Naive thymus-derived CD8-positive, alpha-beta T cell (primary cell): ENCODE measurements at places on chromosomes 7 and 10.

DNA sequence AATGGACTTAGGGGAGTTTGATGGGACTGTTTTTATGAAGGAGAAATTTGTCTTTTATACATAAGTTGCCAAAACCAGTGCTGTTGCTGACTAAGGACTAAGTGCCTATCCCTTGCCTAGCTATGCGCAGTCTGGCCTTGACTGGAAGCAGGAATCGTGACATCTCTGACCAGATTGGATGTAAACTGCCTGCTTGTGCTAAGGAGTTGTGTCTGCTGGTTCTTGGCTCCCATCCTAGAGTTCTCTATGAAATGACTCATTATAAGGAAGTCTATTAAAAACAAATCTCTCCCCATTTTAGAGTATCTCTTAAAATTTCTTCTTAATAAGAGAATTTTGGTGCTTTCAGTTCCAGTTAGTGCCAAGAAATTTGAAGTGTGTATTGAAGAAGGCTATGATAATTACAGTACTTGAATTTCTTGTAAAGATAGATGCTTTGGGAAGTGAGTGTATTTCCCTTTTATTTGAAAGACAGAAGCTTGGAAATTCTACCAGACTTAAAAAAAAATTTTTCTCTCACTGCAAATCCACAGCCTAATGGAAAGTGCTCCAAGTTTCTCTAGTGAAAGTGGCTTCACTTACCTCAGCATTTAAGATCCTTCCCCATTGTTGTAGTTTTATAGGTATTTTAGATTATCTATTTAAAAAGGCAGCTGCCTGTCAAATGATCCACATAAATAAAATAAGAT lies 77.6 kb downstream of the BICC1 start:
- DNase-seq, result no peak

GRCh38 chr10:70376436-70377378 lies 5.7 kb downstream of the LRRC20 start:
- no peak for DNase-seq

DNA sequence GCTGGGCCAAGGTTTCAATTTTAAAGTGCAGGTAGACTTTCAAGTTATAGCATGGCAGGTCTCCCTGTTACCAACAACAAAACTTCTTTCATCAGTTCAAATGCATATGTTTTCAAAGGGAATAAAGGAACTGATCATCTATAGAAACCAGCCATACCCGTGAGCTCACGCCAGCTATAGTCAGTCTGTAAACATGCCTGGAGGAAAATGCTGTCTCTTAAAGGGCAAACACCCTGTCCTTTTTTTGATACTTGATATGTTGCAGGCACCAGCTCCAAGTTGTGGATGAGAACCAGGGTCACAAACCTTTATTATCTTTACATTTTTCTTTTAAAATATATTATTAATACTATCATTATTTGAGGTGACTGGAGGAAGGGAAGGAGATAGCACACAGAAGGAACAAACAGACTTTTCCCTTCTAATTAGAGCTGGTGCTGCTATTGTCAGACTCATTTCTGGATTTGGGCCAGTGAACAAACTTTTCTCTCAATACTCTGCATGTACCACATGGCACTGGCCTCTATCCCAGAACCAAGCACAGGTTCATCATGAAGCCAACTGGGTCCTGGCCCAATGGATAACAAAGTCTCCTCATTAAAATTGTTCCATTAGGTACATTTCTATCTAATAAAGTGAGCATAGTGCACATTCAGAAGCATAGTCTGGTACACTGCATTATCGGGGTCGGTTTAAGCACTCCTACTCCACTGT lies 1102.4 kb downstream of the SORCS3 start:
- no peak for DNase-seq

GRCh38 chr7:68518060-68518459 lies 1080.2 kb upstream of the AUTS2 start:
- no peak for DNase-seq

GRCh38 chr7:135320268-135320667 lies 86.6 kb downstream of the STRA8 start:
- DNase-seq, result no peak

GRCh38 chr10:29130190-29130673 lies 158.6 kb upstream of the LYZL1 start:
- DNase-seq, result no peak

- DNase-seq, result no peak
Observed at GRCh38 chr7:21251151-21251800, 176.6 kb upstream of the SP4 start.

DNA sequence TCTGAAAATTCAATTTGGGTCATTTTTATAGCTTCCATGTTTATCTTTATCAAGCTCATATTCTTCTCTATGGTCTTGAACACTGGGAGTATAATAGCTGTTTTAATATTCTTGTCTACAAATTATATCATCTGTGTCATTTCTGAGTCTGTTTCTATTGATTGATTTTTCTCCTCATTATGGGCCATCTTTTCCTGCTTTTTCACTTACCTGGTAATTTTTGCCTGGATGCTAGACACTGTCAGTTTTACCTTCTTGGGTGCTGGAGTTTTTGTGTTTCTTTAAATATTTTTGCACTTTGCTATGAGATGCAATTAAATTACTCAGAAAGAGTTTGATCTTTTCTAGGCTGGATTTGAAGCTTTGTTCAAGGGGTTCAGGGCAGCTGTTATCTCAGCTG lies 26.8 kb upstream of the KDM7A start:
- DNase-seq, result no peak

DNA sequence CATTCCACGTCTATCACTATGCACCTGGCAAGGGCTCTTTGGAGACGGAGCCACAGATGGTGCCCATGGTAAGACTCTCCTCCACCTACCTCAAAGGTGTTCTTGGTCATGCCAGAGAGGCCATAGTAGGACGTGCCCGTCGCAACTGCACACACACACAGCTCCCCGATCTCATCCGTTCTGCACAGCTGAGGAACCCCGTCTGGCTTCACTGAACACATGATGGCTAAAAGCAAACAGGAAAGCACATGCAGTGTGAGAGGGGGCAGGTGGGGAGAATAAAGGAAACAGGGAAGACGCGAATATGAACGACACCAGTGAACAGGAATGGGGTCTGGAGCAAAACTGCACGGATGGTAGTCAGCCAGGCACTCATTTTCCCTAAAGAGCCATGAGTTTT lies 230.9 kb downstream of the ZMYND11 start:
- DNase-seq, result no peak

DNA sequence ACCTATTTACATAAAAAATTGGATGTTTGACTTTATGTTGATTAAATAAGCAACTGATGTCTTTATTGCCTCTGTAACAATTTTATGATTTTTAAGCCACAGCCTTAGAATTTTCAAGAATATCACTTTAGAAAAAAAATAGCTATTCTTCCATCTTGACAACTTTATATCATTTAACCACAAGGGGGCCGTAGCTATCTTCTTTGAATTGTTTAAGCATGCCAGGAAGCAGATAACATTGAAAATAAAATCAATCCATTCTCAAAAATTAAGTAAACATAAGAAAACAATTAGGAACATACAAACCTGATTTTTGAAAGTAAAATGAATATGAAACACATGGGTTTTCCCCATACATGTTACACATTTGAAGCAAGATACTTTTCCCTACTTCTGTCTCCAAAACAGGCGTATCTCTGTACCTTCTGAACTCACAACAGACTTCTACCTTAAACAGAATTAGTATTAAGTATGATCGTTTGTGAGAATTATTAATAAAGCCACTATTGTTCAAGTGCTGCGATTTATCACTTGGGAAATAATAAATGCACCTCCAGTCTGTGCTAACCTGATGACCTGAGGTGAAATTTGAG lies 209.0 kb downstream of the CACNA2D1 start:
- no peak for DNase-seq

DNA sequence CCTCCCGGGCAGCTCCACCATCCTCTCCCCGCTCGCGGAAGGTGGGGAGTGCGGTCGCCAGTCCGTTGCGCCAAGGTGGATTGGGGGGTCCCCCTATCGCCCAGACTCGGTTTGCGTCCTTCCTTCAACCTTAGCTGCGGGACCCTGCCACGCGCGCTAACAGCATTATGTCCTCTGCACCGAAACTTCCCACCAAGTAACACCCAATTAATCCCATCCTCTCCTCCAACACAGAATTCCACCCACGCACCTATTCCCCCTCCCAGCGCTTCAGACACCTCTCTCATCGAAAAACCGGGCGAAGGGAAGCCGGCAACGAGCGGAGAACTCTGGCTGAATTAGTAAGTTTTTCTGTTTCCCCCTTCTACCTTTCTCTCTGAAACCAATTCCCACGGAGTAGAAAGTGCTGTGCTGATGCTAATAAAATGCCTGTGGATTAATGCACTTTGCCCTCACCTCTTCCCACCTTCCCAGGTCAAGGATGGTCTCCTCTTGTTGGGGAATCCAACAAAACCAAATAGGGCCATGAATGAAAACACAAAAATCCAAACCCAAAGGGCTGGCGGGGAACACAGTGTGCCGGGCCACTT lies 947 bp downstream of the HOXA3 start:
- DNase-seq, result no peak

GRCh38 chr7:84422790-84423189 lies 228.2 kb upstream of the SEMA3A start:
- DNase-seq, result no peak

DNA sequence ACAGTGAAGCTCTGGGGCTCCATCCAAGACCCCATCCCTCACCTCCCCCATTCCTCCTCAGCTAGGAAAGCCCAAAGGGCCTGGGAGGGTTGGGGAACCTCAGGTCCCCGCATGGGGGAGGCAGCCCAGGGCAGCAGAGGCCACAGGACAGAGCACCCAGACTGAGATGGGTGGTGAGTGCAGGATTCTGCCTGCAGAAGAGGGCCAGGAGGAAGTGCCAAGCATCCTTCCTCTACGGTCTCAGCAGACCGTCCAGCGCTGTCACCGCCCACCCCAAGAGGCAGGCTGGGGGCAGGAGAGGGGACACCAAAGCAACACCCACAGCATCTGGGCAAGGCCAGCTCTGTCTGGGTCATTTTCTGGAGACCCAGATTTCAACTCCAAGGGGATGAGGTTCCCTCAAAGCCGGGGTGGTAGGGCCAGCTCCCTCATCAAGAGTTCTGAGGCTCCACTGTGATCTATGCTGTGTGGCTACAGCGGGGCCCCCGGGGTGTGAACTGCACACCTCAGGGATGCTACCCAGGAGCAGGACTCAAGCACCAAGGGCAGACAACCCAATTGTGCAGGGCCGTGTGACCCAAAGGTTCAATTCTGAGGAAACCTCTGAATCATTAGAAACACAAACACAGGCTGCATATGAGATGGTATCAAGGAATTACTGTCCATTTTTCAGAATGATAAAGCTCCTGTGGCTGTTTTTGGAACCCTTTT lies 46.8 kb downstream of the CAMK2B start:
- DNase-seq, result no peak

DNA sequence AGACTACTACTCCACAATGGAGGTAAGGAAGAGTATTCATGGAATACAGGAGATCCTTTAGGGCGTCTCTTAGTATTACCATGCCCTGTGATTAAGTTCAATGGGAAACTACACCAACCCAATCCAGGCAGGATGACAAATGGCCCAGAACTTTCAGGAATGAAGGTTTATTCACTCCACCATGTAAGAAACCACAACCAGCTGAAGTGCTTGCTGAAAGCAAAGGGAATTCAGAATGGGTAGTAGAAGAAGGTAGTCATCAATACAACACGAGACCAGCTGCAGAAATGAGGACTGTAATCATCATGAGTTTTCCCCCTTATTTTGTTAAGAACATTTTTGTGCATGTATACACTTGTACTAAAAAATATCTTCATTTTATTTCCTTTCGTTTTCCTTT lies 76.6 kb downstream of the GPR37 start:
- no peak for DNase-seq

GRCh38 chr7:66602159-66602558 lies 26.5 kb upstream of the KCTD7 start:
- DNase-seq, result no peak

- no peak for DNase-seq
Observed at GRCh38 chr7:71326595-71326994, 194.7 kb downstream of the GALNT17 start.

- no peak for DNase-seq
Observed at GRCh38 chr7:134948736-134949135, 37.6 kb upstream of the AGBL3 start.

- DNase-seq, result no peak
Observed at GRCh38 chr10:22468570-22469320, 123.4 kb downstream of the SPAG6 start.
